ENCODE measurements at places on chromosomes 2 and 18. TPM values are rescaled to one million over a fixed set of nuclear protein-coding genes. Genes with fewer than 3 reads are reported as not detected.

GRCh38 chr2:152336854-152337510 is 2.0 kb downstream of the FMNL2 start:
- peak; percentile 30 for DNase-seq

GRCh38 chr2:122627388-122627787 is 871.9 kb downstream of the TSN start:
- no peak for DNase-seq

- no peak for DNase-seq
These were observed 51.4 kb upstream of the EML6 start for GRCh38 chr2:54671875-54672589.

- no peak for DNase-seq
These were observed 189.4 kb downstream of the PLCL1 start for GRCh38 chr2:197993830-197994229.

GRCh38 chr18:21489119-21489750 is 111.3 kb downstream of the ESCO1 start:
- DNase-seq, result peak; percentile 64

DNA sequence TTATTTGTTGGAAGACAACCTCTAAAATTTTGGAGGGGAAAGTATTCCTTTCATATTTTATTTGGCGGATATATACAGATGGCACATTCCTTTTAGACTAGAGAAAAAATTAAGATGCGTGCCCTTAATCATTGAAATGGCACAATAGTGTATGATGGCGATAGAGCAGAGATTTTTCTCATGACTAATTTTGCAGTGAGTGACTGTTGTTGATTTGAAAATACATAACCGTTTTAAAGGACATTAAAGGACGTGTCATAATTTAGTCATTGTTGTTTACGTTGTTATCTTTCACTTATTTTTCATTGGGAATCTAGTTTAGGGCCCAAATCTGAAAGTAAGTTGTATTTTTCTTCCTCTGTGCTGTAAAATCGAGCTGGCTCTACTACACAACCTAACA is 61.7 kb downstream of the CERS6 start:
- no peak for DNase-seq

DNA sequence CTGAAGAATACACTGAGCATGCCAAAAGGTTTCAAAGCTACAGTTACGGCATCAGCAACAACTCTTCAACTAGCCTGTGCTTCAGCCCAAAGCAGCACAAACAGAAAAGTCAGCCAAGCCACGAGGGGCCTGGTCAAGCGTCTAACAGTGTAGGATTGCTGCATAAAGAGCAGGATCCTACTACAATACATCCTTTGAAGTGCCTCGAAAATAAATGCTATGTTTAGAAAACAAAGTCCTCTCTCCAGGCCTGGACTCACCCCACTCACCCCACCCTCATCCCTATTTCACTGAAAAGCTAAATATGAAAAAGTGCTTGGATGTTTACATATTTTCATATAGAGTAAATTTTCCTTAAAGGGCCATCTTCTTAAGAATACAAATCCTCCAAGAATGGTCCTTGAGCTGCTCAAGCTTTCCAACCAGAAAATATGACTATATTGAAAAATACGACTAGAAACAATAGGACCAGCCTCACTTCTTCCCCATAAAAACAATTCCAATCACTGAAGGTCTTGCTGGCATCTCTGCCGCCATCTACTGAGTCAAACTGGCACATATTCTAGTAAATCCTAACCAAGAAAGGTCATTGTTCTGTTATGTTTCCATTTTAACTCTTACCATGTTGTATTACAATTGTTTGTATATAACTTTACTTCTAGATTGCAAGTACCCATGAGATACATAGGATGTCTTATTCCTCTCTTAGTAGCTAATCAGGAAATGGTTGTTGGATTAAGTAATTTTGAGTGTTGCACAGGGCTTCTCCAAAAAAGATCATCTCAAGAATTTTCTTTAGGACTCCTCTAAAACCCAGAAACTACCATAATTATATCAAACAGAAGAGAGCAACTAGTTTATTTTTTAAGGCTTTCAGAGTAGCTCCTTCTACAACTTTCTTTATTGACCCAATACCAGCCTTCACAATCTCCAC is 63.6 kb downstream of the CLHC1 start:
- DNase-seq, result no peak

GAL3ST2 gene
- total RNA-seq, result 15.1 TPM

QPCT gene
- total RNA-seq, result 4.3 TPM

DNA sequence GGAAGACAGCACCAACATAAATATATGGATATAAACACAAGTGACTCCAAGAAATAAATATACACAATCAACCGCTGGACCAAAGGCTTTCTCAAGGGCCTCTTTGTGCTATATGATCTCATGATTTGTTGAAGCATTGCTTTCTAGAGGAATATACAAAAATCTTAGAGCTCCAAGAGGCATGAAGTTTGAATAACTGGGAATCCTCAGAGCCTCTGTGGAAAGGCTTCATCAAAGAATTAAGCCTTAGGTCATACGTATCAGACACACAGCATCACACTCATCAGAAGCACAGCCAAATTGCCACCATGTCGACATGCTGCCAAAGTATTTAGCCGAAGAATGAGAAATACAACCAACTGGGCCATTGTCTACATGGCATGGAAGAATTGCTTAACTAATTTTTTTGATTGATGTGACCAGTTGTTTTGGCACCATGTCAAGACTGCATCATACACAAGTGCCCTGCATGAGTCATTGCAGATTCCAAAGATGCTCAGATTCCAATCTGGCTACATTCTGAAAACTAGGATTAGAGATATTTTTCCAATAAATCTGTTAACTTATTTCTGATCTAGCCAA is 860.6 kb upstream of the ZEB2 start:
- no peak for DNase-seq

ANKRD23 gene
- total RNA-seq, result 4.9 TPM
